Renal cortex interstitium (tissue), 15 donors: ENCODE measurements at places on chromosomes 2 and 18. TPM values are rescaled to one million over a fixed set of nuclear protein-coding genes. Genes with fewer than 3 reads are reported as not detected.

DNA sequence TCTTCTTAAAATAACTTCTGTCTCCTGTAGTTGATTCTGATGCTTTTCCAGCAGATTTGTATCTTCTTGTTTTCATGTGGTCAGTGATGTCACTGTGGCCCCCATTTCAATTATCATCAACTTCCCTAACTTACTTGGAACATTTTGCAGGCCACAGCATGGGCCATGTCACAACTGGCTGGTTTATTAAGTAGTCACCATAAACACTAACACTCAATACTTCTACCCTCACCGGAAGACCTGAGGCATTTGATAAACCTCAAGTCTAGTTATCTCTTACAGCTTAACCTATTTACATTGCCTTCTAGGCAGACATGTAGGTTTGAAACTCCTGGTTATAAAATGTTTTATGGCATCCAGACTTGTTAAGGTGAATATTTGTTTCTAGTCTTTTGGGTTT, 37.4 kb upstream of the PROKR1 start:
- DNase-seq, result no peak

DNA sequence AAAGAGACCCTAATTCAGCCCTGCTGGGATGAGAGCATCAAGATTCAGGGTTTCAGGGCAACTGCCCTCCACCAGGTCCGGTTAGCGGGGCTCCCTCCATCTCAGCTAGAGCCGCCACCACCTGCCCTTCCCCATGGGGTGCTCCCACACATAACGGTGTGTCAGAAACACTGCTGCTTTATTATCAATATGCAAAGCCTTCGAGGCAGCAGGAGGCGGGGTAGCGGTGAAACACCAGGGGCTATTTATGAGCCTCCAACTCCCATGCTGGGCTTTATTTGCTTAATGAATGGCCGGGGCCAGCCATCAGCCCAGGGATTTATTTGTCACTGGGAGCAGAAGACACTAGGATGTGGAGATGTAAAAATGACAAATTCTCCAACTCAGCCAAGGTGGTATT, 109.8 kb downstream of the GALNT14 start:
- no peak for DNase-seq

DNA sequence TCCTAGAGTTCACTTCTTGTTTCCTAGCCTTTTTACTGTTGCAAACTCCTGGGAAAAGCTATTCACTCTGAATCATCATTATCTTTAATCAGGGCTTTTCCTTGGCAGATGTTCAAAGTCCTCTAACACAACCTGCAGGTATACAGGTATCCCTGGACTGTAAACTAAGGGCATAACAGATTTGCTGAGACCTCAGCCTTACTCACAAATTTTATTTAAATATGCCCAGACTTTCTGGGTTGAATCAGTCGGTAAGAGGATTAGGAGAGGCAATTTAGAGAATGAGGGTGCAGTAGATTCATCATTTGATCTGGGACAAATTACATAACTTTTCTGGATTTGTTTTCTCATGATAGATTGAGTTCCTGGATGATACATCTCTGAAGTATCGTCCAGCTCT, 217.8 kb upstream of the STON1 start:
- DNase-seq, result no peak

DNA sequence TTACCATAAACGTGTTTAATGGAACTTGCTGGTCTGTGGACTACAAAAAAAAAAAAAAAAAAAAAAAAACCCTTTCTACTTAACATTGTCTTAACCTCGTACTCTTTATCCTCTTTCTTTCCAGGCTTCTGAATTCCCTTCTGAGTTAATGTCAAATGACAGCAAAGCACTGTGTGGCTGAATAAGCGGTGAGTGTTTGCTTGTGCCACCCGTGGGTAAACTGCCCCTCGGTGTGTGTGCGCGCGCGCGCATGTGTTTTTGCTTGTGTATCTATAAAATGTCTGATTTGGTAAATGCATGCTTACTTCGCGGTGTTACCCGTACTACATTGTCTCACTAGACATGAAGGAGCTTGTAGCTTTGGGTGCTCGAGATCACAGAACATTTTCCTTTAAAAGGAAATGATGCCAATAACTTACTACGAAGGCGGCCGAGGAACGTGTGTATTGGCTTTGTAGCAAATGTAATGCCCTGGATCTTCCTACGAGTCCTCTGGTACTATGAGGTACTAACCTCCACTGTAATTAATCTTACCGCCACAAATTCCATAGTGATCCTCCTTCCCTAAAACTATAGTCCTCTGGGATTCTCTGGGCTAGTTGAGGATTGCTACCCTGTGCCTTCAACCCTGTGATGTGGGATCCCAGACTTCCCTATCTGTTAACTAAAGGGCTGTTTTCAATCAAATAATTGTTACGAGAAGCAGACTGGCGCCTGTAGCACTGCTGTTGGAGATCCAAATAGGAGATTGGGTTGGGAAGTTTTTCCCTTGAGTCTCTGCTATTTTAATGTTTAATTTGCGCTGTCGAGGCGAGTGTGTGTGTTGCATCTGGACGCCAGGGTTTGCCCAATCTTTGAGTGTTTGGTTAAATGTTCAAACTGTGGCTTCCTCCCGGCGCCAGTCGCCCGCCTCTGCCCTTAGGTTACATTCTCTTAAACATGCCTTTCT, 1.1 kb downstream of the ID2 start:
- peak; percentile 56 for DNase-seq

DNA sequence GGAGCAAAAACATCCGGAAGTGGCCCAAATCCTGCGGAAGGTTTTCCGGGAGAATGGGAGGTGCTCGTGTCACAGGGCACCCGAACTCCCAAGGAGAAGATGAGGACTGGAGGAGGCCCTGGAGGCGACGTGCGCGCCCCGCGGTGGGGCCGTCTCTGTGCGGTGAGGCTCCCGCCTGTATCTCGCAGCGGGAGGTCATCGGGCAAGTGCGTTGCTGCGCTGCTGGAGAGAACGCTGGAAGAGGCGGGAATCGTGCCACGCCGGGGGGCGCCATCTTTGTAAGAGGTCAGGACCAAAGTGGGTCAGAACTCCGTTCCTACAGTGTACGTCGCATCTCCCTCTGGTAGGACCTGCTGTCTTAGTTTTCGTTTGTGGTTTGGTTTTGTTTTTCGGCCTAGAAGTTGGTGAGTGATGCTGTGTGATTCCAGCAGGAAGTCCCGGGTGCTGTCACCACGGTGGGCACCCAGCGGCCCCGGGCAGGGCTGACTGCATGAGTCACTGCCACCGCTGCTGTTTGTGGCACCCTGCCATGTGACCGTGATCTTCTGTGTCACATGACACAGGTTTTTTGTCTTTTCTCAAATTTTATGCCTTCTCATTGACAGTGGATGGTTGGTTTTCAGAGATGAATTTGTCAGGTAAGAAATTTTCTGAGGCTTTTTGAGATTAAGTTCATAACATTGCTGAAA, 21.5 kb upstream of the ATP9B start:
- no peak for DNase-seq

The APOB gene
- 4.7 TPM for polyA plus RNA-seq

The GKN1 gene
- polyA plus RNA-seq, result not detected

DNA sequence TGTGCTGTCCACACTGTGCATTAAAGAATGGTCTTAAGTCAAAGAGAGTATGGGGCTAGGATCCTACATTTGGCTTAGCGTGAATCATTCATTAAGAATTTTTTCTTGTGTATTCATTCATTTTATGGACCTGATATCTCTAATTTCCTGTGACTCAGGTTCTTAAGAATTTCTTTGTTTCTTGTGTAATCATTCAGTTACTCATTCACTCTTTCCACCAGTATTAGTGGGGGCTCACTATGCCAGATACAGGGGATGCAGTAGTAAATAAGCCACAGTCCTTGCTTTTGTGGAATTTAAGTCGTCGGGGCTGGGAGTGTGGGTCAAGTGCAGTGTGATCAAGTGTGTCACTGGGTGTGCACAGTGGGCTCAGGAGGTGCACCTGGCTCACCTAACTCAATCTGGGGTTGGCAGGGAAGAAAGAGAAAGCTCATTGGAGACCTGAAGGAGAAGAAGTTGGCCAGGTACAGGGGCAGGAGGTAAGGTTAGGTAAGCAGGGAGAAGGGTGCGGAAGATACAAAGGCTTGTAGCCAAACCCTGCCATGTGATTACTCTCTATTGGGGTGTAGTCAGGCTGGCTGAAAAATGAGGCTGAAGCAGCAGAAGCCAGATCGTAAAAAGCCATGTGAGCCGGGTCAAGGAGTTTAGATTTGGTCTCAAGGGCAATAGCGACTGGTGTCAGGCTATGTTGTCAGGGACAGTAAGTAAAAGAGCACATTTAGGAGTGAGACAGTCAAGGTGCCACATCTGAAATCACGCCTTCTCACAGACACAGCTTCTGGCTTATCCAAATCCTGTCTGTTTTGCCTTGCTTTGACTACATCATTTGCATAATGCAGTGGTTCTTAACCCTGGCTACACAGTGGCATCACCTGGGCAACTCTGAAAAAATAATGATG, 67.2 kb downstream of the KCTD1 start:
- DNase-seq, result peak; percentile 65

- DNase-seq, result no peak
These were observed 47.8 kb upstream of the GALNT13 start for GRCh38 chr2:153823880-153824279.

- DNase-seq, result no peak
These were observed 31.9 kb downstream of the SMAD7 start for GRCh38 chr18:48918660-48919456.

The CFC1B gene
- polyA plus RNA-seq, result not detected

The DSG1 gene
- polyA plus RNA-seq, result 0.03 TPM

GRCh38 chr2:167986223-167986622, 261.2 kb downstream of the STK39 start:
- DNase-seq, result no peak

DNA sequence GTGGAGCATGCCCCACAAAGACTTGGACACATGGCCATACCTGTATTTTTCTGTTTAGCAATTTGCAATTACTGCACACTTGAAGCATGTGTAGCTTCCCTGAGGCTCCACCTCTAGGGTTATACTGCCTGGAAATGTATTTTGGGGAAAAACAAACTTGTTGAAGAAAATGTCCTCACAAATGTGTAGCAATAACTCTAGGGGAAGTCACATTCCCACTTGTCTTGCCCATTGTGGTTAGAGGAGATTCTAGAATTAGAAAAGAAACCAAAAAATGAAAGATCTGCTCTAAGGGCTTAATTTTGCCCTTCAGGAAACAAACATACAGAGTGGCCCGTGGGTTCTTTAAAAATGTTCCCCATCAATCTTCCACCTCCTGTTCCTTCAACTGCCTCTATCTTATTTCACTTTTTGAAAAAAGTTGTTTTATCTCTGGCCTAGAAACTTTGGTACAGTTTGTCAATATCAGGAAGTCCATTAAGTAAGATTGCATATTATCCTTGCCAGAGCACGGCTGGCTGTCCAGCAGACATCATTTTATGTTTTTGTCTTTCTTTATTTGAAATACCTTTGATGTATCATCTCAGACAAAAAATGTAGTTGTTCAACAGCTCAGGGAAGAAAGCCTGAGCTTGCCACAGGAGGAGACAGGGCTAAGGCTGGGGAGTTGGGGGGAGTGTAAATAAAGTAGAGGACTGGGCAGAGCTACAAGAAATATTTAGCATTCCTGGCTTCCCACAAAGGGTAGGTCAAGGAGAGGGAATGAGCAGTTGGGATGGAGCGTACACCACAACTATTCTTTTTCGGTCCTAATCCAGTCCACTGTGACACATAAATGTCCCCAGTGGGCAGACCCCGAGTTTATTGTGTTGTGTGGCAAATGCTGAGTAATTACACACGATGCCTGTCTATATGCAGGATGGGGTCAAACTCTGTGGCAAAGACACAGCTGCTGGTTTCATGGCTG, 96.8 kb upstream of the CDC42EP3 start:
- peak; percentile 59 for DNase-seq

DNA sequence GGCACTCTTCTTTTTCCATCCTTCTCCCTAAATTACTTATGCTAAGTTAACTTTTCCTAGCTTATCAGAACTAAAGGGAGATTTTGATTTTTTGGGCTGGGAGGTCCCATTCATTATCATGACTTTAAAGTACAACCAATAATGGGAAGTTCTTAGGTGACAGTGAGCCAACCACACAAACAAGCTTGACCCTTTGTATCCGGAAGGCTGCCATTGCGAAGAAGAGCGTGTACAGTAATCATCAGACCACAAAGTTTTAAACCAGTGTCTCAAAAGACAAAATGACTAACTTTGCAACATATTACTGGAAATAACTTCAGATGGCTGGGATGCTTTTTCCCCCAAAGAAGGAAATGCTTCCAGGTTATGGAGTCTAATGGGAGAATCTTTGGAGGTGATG, 298.1 kb downstream of the TGIF1 start:
- DNase-seq, result no peak

The UGT1A7 gene
- polyA plus RNA-seq, result not detected

- DNase-seq, result no peak
These were observed 2.3 kb downstream of the SCN1A start for GRCh38 chr2:166125557-166125956.

DNA sequence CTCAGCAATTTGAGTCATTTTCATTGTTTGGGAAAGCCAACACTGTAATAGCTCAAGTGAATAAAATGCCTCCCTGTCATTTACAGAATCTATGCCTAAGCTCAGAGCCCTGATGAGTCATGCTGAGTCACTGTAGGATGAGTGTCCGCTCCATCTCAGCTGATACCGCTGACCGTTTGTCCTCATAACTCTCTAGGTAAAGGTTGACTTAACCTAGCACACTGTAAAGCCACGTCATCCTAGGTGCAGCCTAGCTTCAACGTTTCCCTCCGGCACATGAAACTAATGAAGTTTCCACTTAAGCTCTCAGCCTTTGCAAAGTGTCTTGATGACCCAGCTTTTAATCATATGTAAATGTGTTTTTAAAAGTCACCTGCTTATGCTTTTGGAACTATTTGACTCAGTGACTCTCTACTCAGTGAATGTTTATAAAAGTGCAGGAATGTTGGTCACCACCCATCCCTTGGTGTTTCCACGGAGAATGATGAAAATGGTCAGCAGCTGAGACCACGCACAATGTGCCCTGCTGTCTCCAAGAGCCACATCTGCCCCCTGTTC, 154.0 kb downstream of the PMAIP1 start:
- no peak for DNase-seq

DNA sequence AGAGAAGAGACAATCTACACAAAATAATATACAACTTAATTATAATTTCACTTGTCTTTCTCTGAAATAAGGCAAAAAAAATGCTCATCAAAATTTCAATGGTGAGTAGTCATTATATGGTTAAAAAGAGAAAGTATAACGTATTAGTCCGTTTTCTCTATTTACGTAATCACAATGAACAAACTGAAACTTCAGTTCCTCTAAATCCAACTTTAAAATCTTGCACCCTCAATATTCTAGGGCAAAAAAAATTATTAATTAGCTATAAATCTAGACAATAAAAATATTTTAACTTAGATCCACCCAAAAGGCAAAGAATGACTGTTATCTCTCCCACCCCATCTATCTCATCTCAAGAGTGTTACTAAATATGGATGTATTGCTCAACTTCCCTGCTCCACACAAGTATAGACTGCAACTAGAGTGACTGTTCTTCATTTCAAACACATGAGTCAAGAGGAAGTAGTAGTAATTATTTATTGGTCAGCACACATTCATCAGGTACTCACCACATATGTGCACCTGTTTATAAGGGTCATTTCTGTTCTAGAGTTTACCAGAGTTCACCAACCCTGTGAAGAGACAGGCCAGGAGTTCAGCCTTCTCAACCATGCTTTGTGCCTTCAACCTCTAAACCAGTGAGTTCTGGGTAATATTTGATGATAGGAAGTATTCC, 36.4 kb downstream of the STK39 start:
- no peak for DNase-seq
